Activated T-cell treated with anti-CD3 and anti-CD28 coated beads for 24 hours (primary cell): ENCODE measurements at places on chromosomes 1 and 21.

- DNase-seq: no peak
Measured at GRCh38 chr1:200150721-200151120, 123.2 kb downstream of the NR5A2 start.

DNA sequence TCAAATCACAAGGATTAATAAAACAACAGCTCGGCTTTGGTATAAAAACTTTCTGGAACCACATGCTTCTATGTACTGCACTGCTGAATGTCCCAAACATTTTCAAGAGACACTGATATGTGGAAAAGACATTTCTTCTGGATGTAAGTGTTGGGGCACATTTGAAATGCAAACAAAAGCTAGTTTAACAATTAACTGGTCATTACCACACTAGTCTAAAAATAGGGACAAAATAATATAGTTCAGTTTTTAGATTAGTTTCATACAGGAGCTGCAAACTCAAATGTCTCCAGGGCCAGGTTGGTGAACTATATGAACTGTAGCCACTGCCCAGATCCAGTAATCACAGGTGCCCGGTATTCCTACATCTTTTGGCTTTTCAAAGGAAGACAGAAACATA, 3.2 kb downstream of the IL23R start:
- no peak for DNase-seq

GRCh38 chr1:18360251-18360650, 120.5 kb upstream of the KLHDC7A start:
- DNase-seq: no peak

GRCh38 chr21:43575473-43575844, 83.8 kb downstream of the HSF2BP start:
- DNase-seq: no peak

GRCh38 chr1:110872366-110872744, 593 bp upstream of the CD53 start:
- no peak for DNase-seq

DNA sequence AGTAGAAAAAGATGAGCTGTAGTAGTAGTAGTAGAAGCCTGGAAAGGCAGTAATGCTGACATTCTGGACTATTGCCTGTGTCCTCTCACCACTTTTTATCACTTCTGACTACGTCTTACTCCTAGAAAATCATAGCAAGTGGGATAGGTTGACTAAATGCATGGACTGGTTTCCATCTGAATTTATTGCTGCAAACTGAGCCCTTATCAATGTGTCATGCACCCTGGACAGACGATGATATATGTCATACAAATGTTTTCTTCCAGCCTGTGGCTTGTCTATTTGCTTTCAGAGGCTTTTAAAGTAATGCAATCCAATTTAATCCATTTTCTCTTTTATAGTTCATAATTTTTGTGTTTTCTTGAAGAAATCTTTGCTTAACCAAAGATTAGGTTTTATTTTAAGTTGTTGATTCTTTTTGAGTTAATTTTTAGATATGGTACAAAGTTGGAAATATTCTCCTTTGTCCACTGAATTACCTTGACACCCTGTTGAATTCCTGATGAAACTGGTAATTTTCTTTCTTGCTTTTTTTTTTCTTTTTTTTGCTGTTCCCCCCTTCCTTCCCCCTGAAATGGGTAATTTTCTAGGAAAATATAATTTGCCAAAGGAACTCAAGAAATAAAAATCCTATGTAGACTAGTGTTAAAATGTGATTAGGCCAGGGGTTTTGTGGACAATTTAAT, 47.1 kb downstream of the PHACTR4 start:
- no peak for DNase-seq

- DNase-seq: no peak
Measured at GRCh38 chr1:113701429-113701828, 57.9 kb downstream of the PHTF1 start.

GRCh38 chr1:37159102-37159501, 124.8 kb upstream of the GRIK3 start:
- no peak for DNase-seq

- DNase-seq: no peak
Measured at GRCh38 chr1:12769976-12770505, 3.5 kb upstream of the PRAMEF12 start.

DNA sequence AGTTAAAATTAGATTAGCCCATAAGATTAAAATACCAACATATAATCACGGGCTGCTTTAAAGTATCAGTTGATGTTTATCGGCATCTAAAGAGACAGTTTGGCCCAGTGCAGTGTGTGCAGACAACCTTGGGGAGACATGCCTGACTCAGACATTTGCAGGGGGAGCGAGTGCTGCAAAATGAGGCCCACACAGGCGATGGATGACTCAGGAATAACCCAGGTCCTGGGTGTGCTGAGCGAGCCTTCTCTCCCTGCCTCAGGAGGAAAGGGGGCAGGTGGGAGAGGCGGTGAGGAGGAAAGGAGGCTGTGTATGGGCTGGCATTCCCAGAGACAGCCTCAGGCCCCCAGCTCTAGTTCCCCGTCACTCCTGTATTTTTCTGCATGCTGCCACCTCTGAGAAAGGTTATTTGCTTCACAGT, 9.0 kb downstream of the SLC9A1 start:
- no peak for DNase-seq

DNA sequence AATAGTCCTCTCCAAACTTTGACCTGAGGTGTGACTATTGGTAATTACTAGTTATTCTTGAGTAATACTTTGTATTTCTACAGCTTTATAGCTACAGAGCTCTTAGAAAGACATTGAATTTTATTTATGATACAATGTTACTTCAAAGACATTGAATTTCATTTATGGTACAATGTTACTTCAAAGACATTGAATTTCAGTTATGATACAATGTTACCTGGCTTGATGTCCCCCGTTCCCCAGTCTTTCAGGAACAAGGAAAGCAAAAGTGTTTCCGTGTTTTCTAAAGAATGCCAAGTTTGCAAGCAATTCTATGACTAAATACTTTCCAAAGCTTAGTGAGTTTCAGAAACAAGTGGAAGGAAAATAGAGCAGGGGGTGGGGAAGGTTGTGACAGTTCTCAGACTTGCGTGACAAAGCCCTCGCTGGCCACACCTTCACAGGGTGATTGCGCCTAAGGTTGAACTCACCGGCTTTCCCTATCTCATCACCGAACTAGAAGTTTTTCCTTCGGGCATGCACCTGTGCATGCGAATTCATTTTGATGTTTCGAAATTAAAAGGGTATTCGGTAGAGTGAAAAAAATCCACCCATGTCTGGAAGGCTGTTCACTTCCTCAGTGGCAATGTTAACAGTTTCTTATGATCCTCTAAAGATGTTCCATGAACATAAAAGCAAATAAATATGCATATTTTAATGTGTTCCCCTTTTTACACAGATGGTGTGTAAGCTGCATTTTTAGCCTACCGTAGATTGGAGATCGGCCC, 909 bp upstream of the PAXBP1 start:
- DNase-seq: peak; percentile 76

GRCh38 chr1:242842094-242842493, 317.6 kb upstream of the PLD5 start:
- DNase-seq: no peak

DNA sequence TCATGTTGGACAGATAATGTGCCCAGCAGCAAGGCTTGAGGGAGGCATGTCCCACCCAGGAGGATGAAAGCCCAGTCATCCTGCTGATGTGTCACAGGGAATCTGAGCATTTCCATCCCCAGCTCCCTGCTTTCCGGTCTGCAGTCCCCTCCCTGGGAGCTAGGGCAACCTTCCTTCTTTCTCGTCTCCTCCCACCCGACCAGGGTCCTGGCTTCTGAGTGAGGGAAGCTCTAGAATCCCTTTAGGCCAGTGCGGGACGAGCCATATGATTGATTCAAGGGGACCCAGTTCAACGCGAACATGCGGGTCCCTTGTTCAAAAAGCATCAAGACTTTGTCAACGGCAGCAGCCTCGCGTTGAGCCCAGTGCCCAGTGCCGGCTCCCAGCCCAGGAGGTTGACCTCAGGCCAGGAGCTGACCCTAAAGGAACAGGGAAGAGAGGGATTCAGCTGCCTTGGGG, 96.7 kb upstream of the TMPRSS2 start:
- DNase-seq: no peak

DNA sequence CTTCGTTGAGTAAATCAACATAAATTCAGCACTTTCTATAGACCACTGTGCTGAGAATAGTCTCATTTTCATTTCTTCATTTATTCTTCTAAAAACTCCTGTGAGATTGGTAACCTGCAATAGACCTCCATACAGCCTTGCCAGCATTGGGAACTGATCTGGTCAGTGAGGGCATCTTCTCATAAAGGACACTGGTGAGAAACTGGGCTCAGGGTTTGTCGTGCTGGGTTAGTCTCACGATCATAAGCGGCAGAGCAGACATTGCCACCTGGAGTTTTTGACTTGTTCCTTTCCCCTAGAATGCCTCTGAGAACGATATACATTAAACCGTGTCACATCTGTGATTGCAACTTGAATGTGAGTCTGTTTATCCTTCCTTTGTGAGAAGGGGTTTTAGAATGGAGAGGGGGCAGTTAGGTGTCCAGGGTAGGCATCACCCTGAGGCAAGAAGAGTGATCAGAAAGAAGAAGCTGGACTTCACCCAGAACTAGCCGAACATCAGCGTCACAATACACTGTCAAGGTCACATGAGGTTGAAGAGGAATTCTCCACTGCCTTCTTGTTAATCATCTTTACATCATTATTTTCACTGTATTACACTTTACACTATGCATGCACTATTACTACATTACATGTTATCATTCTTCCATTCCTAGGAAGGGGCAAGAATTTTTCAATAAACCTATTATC, 1.4 kb upstream of the TTLL7 start:
- DNase-seq: no peak

DNA sequence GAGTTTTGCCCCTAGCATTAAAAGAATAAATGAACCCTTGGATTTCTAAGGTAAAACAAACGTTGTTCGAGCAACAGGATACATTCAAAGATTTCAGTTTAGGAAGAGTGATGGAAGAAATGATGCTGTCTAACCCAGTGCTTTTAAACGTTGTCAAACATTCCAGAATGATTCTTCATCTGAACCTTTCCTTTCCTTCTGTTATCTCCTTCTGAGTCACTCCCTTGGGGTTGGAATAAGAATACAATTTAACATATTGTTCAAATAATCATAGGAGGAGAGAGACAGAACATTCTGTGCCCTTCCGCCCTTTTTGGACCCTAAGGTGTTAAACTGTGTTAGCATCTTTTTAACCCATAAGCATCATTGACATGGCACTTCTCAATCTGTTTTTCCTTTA, 61.1 kb upstream of the RCOR3 start:
- no peak for DNase-seq

- DNase-seq: no peak
Measured at GRCh38 chr1:6378096-6378746, 15.3 kb downstream of the ACOT7 start.

- no peak for DNase-seq
Measured at GRCh38 chr1:210332233-210332632, 3.5 kb downstream of the HHAT start.

GRCh38 chr1:206809504-206810084, 37.3 kb upstream of the IL10 start:
- peak; percentile 43 for DNase-seq

DNA sequence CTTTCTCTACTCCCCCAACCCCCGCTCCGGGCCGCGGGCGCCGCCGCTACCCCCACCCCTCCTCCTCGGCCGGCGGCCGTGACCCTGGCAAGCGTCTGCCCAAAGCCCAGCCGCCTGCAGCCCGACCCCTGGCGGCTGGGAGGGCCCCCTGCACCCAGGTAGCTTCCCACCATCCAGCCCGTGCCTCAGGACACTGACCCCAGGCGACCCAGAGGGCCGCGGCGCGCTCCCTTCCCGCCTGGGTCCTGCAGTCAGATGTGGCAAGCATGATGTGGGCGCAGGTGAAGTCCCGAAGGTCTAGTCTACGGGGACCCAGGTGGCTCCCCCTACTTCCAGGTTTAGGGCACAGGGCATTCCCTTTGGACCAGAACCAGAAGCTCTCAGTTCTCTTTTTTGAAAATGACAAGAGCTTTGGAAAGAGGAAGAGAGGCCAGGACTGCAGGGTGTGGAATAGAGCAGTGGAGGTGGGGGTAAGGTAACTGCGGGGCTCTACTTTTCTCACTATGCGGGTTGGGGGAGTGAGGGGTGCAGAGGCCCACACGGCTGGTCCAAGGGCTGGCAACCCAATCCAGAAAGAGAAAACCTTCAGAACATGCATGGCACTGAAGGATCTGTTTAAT, at the start of gene DENND4B:
Gene DENND4B, minus strand, starts transcription at position 97 of the 620 bp plus-strand sequence. CDS start 2,344 bp downstream, outside the sequence.
- peak; percentile 72 for DNase-seq

- no peak for DNase-seq
Measured at GRCh38 chr1:55143684-55144083, 71.5 kb downstream of the USP24 start.

GRCh38 chr1:107604825-107605224, 360.2 kb downstream of the VAV3 start:
- DNase-seq: no peak

DNA sequence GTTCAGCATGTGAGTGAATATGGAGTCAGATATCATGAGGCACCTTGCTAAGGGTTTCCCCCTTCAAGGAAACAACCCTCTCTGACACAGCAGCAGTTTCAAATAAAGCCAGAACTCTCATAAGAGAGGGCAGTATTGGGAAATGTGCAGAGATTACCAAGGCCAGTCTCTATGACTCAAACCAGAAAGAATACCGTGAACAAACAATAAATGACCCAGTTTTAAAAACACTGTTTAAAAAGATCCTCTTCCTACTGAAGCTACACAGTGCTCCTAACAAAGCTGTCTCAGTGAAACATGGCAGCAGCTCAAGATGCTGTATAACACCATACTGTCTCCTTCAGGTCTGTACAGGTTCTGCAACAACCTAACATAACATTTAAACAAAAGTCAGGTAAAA, 102.6 kb downstream of the KIAA0319L start:
- DNase-seq: no peak

DNA sequence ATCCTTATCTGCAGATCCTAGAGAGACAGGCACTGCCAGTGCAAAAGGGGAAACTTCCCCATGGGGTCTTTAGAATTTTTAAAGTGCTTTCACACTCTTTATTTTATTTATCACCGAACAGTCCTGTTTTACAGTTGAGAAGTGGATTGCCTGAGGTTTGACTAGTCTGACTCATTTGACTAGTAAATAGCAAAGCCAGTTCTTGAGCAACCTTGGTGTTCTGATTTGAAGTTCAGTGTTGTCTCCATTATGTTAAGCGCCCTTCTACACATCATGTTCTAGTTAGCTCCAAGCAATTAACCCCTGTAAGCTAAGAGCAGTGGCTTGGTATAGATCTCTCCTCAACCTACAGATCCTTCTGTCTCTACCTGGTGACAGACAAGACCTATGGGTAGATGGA, 262.9 kb downstream of the CACNA1E start:
- DNase-seq: no peak

DNA sequence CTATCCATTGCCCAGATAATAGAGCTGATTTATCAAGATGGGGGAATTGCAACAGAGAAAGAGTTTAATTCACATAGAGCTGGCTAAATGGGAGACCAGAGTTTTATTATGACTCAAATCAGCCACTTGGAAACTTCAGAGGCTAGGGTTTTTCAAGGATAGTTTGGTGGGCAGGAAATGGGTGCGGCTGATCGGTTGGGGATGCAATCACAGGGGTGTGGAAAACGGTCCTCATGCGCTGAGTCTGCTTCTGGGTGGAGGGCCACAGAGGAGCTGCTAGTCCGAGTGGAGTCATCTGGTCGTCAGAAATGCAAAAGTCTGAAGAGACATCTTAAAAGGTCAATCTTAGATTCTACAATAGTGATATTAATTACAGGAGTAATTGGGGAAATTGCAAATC, 32.0 kb upstream of the FAM89A start:
- DNase-seq: no peak
